Activated T-helper 2 cell treated with anti-CD3 and anti-CD28 coated beads, Interferon-gamma antibody, Interleukin-2, Interleukin-4, amounts not matched to agents 10 μg/mL and 5 μg/mL and 100 μg/mL, durations not matched to agents 14 hours and 24 hours and 36 hours (primary cell): ENCODE measurements at places on chromosomes 7 and 10. TPM values are rescaled to one million over a fixed set of nuclear protein-coding genes. Genes with fewer than 3 reads are reported as not detected.

The MMD2 gene
- total RNA-seq = not detected in 2 replicates

The ASZ1 gene
- not detected in 2 replicates for total RNA-seq

The NACAD gene
- 0.30 and 0.52 TPM in 2 replicates for total RNA-seq

The PLPP4 gene
- not detected in 2 replicates for total RNA-seq

The CRHR2 gene
- total RNA-seq = not detected in 2 replicates

The PON2 gene
- total RNA-seq = 16.5 and 17.5 TPM in 2 replicates

The RALA gene
- 33.1 and 35.3 TPM in 2 replicates for total RNA-seq
